ENCODE measurements at places on chromosomes 5 and 9. TPM values are rescaled to one million over a fixed set of nuclear protein-coding genes. Genes with fewer than 3 reads are reported as not detected.

DNA sequence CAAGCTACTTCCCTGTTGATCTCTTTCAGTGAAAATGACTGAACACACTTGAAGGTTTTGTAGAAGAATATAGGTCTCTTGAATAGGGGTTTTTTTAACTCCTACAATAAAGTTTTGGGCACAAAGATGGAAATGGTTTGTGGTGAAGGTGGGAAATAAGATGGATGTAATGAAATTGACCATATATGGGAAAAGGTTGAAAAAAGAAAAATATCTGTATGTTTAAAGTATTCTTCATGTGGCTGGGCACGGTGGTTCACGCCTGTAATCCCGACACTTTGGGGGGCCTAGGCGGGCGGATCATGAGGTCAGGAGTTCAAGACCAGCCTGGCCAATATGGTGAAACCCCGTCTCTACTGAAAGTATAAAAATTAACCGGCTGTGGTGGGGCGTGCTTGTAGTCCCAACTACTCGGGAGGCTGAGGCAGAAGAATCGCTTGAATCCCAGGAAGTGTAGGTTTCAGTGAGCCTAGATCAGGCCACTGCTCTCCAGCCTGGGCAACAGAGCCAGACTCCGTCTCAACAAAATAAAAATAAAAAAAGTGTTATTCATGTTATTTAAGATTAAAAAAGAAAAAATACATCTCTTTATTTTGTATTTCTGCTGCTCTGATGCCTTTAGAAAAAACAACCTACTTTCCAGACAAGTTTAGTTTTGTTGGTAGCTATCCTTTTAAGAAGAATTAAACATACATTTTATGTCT lies 2.2 kb downstream of the RBM27 start:
- no peak for DNase-seq

DNA sequence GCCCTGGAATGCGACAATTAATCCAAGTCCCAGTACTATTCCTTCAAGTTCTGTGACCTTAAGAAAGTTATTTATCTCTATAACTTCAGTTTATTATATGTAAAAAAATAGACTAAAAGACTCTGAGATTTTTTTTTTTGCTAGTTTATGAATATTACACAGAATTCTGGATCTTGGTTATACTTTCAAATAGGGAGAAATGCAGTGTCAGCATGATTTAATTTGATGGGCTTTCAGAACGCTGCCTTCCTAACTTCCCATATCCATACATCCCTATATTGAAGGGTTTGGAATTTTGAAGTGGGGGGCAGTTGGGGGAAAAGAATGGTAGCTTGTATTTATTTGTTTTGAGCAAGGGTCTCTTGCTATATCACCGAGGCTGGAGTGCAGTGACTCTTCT lies 98.4 kb upstream of the MEGF10 start:
- no peak for DNase-seq

- DNase-seq, result no peak
Measured at GRCh38 chr9:37621273-37622121, 29.1 kb upstream of the TOMM5 start.

DNA sequence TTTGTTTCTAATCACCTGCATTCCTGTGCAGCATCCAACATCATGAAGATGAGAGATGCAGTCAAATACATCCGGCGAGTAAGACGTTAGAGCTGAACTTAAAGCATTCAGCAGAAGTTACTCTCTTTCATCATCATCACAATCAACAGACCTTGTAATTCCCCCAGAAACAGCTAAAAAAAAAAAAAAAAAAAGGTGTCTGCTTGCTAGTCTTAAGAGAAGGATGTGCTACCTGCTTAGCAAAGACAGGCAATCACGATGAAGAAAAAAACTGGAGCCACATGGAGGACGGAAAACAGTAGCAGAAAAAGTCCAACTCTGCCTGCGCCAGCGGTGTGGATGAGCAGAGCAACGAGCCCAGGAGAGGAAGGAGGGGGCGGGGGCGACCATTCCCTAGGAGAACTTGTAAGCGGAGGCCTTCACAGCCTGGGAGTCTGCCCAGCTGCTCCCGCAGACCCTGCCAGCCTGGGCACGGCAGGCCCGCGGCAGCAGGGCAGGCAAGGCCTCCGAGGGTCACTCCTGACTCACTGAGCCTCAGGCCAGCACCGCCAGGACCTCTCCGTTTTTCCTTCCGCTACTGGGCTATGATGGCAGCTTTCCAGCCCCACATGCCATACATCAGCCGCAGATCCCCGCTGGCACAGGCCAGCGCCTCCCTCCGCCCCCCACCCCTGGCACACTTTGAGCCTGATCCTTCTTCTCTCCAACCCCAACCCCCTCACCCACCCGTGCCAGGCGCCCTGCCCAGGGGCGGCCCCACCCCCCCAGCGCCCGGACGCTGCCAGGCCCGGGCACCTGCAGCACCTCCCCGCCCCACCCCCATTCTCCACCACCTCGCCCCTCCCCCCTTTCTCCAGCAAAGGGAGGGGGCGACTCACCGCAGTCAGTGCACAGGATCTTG lies 1.4 kb downstream of the NRG2 start:
- DNase-seq, result peak; percentile 67

The RMND5B gene
- total RNA-seq, result 17.5 TPM

The RNF145 gene
- 38.7 TPM for total RNA-seq

Measured in GM23248 (cell line).